Renal pelvis (tissue), 12 donors: ENCODE measurements at places on chromosomes 3 and 15.
A peak's percentile ranks its signal among the peaks of the same experiment; 100 is the strongest.

GRCh38 chr3:127889461-127889863 is 25.6 kb upstream of the KBTBD12 start:
- DNase-seq = peak; percentile 54

DNA sequence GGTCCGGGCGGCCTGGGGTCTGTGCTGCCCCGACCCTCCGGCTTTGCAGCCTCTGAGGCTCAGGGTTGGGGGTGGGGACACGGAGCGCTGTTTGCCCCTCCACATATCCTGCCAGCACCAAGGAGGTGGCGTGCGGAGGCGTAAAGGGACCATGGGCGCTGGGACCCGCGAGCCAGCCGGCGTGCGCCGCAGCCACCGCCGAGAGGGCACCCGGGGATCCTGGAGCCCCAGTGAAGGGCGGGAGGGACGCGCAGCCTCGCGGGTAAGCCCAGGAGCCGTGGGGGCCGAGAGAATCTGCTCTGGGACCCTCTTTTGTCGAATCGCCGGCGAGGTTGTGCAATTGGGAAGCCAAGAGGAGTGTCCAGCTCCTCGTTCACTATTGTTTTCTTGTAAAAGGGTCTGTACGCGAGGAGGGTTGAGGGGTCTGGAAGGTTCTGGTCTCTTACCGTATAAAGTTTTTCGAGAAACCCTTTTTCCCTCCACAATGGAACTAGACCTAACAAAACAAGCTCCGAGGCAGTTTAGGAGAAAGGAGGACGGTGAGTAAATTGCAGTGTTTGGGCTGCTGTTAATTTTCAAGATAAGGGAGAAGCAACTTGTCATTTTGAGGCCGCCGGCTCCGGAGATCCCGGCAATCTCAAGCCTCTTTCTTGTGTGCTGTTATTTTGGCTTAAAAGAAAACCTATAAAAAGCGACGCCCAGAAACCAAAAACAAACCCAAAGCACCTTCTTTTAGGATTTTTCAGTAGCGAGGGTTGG is 29.9 kb upstream of the ST3GAL6 start:
- peak; percentile 37 for DNase-seq

DNA sequence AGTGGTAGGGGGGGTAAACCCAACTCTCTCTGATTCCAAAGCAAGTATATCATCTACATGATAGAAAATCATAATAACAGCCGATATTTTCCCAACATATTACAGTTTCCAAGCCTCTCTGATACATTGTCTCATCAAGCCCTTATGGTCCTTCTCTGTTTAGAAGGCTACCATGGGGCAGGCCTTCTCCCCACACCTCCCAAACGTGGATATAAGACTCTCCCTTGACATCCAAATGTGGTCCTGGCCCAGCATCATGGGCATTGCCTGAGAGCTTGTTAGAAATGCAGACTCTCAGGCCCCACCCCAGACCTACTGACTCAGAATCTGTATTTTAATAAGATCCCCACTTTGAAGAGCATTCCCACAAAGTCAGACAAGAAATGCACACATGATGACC is 17.7 kb upstream of the CCR9 start:
- no peak for DNase-seq

DNA sequence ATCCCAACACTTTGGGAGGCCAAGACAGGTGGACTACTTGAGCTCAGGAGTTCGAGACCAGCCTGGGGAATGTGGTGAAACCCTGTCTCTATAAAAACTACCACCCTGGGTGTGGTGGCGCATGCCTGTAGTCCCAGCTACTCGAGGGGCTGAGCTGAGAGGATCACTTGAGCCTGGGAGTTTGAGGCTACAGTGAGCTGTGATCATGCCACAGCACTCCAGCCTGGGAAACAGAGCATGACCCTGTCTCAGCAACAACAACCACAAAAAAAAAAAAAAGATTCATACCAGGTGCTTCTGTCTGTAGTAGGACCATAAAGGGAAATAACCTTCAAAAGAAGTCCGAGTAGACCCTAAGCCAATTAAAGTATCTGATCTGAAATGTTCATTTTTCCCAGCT is 94.5 kb downstream of the SERPINI1 start:
- DNase-seq = no peak

DNA sequence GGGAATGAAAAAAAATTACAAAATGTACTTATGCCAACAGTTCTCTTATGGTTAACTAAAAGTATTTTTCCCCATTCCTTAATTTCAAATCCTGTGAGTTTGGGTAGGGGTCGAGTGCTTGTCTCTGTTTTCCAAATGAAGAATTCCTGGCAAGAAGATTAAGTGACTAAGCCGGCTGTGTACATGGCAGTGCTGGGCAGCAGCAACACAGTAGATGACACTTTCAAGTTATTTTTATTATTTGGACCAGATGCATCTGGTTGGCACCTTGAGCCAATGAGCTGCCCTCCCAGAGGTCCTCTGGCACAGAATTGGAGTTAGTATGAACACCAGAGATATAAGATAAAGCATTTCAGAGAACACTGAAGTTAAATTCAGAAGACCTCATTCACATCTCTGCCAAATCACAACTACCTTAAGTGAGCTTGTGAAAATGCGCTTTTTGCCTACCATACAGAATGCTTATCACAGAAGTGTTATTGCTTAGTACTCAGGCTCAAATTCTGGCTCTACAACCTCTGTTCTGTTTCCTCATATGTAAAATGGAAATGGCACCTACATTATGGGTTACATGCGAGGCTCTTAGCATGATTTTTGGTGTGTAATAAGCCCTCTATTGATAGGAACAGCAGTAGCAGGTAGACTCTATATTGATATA is 256.9 kb downstream of the UBE2E2 start:
- no peak for DNase-seq

DNA sequence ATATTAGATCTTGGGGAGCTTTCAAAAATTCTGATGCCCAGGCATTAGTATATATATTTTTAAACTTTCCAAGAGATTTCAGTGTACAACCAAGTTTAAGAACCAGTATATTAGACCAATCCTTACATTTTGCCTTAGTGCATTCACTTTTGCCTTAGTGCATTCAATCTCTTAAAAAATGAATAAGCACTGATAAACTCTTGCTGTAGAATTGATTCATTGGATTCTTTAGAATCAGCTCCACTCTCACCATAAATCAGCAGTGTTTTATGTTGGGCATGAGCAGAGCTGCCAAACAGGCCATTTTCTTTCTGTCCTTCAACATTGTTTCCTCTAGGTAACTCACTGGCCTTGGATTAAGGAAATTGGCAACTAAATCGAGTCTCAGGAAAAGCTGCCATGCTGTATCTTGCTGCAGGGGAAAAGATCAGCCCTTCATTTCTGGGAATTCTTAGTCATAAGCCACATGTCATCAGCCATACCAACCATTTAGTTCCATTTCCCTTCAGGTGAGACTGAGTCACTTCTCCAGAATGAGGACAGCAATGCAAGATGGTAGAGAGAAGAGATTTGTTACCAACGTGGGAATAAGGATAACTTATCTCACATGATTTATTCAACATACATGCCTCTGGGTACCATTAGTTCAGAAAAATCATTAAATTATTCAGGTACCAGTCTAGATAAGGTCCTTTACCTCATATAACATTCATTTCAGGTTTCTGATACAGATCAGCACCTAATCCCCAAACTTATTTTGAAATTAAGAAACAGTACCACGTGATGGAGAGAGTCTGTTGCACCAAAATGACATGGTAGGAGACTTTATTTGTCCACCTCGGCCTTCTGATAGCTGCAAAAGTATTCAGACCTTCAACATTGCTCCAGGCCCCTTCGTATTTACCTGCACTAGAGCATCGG is 192.5 kb downstream of the P3H2 start:
- no peak for DNase-seq

GRCh38 chr3:144039661-144040060 is 68.0 kb downstream of the DIPK2A start:
- no peak for DNase-seq

DNA sequence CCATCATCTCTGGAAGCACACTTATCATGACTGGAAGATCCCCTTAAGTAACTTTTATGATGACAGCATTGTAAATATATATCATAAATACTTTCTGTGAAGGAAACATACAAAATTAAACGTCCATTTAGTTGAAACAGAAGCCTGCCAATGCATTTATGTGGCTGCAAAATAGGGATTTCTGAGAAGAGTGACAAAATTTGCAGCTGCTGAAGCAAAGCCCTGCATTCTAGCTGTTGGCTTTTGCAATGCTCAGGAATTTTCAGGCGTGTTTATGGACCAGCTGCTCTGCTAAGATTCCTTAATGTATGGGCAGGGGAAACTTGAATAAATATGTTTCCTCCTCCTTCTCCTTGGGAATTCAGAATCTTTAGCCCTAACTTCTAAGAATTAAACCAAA is 137.3 kb downstream of the CACNA2D3 start:
- DNase-seq = peak; percentile 29

DNA sequence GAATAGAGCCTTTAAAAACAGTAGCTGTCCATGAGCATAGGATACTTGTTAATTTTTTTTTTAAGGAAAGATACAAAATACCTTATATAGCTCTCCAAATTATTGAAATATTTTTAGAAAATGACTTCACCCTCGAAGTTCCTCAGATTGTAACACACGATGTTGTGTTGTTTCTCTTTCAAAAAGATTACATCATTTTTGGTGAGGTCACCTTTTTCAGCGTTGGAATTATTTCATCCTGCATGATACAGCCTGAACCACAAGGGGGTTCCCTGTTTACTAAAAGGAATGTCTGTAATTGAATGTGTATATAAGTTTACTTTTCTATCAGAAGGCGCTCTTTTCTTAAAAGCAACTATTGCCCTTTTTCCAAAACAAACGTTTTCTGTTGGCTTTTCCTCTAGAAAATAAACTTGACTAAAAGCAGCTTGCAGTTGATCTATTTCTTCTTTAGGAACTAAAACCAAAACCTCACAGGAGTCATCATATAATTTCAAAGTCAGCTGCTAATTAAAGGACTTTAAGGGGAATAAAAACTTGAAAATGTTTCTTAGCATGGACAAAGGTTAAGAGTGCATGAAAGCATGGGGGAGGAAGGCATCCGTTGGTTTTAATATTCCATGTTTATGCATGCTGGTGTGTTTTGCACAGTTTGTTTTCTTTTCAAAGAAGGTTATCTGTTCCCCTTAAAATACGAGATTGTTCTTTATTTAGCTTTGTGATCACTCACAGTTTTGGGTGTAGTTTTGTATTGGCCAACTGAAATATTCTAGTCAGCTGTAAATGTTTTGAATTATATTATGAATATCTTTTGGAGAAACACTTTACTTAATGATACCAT is 29.4 kb downstream of the LYSMD4 start:
- DNase-seq = peak; percentile 74

DNA sequence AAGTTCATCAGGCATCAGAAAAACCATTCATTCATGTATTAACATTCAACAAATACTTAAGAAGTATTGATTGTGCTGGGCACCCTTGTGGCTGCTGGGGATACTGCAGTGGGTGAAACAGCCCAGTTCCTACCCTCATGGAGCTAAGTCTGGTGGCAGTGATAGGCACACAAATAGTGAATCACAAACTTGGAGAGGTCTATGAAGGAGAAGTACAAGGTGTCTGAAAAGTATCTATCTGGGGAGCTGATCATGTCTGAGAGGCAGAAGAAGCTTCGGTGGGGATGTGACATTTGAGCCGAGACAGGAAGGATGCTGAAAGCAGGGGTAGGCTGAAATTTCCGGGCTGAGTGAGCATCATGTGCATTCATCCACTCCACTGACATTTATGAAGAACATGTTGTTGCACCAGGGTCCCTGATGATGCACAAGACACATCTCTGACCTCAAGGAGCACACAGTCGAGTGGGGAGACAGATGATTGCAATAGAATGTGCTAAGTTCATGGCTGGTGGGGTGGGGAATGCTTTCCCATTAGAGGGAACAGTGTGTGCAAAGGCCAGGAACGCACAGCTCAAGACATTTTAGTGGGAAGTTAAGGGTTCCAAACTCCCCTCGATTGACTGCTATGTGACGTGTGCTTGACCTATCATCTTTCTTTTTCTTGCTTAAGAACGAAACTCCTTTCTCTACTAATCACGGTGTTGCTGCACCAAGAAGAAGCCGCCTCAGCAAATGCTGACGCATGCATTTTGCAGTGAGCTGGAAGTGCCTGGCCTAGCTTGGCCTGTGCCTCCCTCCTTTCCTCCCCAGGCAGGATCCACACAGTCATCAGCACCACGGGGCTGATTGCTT is 309.1 kb upstream of the ICE2 start:
- DNase-seq = no peak

- peak; percentile 15 for DNase-seq
Measured at GRCh38 chr3:153284282-153284938, 122.4 kb downstream of the RAP2B start.

DNA sequence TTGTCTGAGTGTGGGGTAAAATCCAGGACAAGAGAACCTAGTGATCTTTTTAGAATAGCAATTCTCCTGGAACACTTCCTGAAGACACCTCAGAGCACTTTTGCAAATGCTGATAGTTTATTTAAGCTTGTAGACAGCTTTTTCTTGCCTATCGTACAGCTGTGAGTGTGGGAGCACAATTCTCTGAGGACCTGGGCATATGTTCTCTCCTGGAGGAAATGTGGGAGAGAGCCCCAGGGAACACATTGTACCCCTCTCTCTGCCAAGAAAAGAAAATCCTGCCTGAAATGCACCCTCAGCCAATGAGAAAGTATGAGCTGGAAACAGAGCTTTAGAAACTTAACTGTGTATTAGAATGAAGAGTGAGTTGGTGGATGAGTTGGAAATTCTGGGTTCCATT is 308.3 kb upstream of the SEMA6D start:
- no peak for DNase-seq
